ENCODE measurements at places on chromosomes 1 and 21.

DNA sequence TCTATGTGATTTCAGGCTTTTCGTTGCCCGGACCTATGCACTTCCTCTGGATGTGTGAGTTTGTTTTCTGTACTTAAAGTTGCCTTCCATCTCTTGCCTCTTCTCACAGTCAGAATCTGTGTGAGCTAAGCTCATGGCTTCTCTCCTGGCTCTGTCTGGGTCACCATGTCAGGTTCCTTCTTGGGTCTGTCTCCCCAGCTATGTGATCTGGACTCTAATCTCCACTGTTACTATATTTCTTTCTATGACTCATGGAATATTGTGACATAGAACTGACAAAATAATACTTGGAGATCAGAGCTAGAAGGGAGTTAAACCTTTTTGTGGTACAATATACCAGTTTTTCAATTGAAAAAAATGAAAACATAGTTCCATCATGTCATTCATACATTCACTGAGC is 172.7 kb upstream of the FGGY start:
- DNase-seq, result peak; percentile 36

DNA sequence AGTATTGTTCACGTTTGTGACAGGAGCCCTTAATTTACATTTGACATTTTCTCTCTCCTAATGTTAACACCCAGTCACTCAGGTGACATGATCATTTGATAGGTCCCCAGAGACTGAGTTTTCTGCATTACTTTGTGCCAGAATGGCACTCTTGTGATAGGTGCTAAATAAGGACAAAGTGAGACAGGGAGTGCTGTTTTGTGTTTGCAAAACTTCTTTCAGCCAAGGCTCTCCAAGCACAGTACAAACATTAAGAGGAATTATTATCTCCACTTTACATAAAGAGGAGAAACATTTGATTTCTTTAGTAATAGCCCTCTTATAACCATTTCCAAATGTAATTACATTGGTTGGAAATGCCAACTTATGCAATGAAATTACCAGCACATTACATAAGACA is 355.2 kb downstream of the NTNG1 start:
- no peak for DNase-seq

- no peak for DNase-seq
Observed at GRCh38 chr1:96569288-96569687, 152.3 kb upstream of the PTBP2 start.

GRCh38 chr1:203272633-203273205 is 32.6 kb upstream of the BTG2 start:
- no peak for DNase-seq

DNA sequence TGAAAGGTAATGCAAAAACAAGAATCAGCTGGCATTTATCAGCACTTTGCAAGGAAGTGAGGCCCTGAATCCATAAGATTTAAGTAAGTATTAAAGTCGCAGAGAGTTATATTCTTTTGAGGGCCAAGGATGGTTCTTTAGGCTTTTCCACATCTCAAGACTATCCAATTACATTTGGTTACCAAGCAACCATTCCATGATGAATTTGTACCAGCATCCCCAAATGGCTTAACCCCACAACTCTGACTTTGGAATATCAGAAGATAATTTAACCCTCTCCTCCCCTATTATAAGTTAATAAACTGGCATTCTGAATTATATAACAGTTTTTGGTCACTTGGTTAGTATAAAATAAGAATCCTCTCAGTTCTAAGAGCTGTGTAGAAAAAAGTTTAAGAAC is 2.8 kb downstream of the PHTF1 start:
- DNase-seq, result no peak

DNA sequence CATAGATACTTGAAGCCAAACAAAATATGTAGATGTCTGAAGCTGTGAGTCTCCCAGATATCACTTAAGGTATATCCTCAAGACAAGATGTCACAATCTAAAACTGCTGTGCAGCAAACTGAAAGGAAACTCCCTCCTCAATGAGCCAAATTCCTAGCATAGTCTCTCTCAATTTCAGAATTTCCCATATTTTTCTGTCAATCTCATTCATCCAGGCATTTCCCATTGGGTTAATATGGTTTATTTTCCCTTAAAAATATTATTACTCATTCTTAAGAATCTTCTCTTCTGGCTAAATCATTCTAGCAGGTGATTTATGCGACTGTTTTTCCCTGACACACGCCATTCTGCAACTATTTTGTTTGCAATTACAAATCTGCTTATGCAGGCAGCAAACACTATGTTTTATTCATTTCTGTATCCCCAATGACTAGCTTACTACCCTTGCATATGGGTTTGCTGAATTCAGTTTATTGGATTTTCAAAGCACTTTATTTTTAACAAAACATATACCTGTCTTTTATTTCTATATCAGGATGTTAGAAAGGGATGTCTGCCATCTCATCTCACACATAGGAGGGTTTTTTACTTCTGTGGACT is 69.9 kb downstream of the TNFSF4 start:
- DNase-seq, result no peak

DNA sequence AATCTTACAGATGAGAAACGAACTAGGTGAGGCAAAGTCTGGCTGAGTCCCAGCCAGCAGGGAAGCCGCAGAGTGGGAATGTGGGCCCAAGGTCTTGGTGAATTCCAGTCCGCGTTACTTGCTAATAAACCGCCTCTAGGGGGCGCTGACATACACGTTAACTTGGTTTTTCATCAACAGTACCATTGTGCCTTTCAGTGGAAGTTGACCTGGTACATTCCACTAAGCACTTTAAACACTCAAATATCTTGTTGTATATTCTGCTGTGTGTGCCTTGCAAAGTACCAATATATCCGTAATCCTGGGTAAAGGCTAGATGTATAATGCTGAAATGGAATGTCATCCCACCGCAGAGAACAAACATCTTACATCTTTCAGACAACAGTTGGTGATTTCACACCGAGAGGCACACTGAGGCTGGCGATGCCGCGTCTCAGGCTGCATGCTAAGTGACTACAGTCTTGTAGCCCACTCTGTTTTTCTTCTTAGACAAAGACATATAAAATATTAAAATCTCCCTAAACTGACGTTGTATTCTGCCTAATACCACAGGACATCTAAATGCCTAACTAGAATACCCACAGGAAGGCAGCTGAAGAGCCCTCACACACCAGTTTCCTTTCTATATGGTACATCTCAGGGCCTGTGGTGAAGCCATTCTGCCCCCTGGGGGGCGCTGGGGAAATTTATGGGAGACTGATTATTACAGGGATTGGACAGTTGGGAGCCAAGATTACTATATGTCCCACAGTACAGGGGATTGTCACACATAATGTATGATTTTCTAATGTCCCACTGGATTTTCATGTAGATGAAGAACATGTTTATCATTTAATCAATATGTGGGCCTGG is 49.2 kb upstream of the C1orf198 start:
- DNase-seq, result peak; percentile 76

DNA sequence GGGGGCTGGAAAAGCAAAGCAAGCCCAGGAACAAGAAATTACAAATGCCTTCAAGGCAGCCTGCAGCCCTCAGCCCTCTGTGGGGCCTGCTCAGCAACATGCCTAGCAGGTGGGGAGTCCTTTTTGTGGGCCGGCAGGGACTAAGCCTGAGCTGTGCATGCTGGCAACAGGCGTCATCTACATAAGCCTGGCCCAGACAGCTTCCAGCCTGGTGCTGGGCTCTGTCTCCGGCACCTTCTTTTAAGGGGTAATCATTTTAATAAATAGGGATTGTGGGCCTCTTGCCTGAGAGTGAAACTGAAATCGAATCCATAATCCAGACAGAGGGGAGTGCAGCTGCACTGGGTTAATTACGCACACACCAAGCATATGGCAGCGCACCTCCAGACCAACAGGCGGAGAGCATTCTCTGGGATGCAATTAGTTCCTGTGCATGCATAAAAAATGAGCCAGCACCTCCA is 96.6 kb downstream of the DDX20 start:
- DNase-seq, result no peak

DNA sequence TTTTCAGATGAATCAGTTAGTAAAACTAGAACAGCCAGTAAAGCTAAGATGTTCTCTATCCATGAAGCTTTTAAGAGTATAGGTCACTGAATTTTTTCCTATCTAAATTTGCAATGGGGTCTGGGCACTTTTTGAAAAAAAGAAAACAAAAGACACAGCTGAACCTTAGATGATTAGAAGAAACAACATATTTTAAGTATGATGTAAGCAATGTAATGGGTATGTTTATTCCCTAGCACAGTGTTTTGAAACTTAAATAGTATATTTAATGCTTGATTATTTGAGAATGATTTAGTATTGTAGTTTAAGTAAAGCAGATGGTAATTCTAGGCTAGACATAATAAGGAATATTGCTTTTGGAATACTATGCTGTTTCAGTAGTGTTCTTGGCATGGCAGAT is 36.2 kb downstream of the KCTD3 start:
- DNase-seq, result no peak

- peak; percentile 72 for DNase-seq
Observed at GRCh38 chr1:113975211-113975895, 3.9 kb upstream of the OLFML3 start.

- DNase-seq, result no peak
Observed at GRCh38 chr1:164840936-164841335, 282.0 kb downstream of the PBX1 start.

DNA sequence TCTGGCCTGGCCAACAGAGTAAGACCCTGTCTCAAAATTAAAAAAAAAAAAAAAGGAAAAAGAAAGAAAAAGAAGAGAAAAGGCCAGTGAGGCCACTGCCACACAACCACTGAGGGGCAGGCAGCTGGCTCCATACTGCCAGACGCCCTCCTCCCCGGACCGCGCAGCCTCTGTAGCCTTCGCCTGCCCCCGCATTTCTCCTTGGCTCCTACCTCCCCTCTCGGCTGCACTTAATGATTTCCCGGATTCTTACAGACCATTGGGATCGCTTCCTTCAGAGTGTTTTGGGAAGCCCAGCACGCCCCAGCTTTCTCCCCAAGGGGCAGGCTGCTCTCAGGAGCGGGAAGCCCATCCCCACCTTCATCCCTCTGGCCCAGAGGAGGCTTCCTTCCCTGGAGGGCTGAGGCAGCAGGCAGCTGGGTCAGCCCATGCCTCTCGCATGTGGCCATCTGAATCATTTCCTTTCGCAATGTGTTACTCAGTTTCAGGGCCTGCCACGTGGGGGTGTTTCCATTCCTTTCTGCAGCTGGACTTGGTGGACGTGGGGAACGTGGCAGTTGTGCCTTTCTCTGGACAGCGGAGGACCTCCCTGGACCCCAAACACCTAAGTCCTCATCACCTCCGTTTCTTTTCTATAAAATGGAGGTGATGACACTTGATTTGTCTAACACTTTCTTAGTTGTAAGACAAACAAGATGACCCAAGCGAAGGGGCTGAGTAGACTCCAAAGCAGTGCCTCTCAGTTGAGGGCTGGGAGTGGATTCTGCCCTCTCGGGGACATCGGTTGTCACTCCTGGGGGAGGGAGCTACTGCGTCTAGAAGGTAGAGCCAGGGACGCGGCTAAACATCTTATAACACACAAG is 2.3 kb downstream of the SLC2A5 start:
- DNase-seq, result peak; percentile 94

DNA sequence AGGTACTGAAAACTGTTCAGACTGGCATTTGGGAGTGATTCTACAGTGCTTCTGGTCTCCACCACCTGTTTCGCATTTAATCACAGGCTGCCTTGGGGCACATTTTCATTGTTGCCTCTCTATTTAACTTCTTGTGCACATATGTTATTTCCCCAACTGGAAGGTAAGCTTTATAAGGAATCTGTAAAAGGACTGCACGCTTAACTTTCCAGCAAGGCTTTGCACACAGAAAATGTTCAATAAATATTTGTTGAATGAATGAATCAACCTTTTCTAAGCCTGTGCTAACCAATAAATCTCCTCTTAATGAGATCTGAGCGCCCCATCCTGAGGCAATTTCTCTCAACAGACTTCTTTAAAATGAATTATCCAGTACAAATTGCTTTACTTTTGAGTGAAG is 84.3 kb upstream of the ARHGAP29 start:
- DNase-seq, result no peak

DNA sequence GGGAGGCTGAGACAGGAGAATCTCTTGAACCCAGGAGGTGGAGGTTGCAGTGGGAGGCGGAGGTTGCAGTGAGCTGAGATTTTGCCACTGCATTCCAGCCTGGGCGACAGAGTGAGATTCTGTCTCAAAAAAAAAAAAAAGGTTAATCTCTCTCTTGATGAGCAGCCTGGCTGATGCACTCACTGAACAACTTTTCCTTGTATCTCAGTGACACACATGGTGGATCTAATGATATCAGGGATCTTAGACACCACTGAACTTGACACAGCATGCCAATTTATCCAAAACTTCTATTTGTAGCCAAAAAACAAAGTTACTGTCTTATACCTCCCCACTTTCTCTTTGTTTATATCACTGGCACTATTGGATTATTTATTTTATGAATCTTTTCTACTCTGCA is 16.2 kb downstream of the RHBDL2 start:
- DNase-seq, result no peak

DNA sequence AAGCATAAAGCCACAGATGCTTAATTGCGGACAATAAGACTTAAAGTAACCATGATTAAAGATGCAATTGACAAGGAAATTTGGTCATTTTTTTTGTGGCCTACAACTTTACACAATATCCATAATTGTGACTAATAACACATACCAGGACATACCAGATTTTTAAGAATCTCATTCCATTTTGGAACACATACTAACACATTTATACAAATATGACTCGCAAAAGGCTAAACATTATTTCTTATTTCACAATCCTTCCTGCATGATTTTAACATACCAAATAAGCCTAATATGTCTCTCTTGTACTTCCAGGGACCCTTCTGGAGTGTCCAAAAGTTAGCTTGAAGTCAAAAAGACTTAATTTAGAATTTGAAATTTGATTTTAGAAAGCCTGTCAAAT is 48.8 kb downstream of the DR1 start:
- DNase-seq, result no peak

DNA sequence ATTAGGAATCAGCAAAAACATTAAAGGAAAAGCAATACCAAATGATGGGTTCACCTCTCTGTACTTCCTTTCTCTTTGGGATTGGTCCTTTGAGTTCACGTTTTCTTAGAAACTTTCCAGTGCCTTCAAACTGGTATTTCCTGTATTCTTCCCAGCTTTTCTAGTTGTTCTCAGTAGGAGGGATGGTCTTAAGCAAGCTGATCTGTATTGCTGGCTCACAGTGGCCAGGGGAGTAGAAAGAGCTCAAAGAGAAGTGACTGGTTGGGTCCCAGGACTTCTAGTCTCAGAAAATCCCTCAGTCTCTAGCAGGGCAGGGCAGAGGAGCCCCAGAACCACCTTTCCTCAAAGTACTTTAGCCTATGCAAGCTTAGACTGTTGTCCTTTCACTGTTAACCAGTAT is 10.1 kb upstream of the USP24 start:
- DNase-seq, result no peak

- no peak for DNase-seq
Observed at GRCh38 chr21:35711661-35712060, 348.7 kb downstream of the SETD4 start.

GRCh38 chr1:109383087-109383779 is 14.5 kb downstream of the SORT1 start:
- DNase-seq, result no peak

GRCh38 chr1:111943066-111943465 is 46.4 kb downstream of the KCND3 start:
- no peak for DNase-seq

- no peak for DNase-seq
Observed at GRCh38 chr1:2312515-2313301, 78.6 kb downstream of the MORN1 start.
